ENCODE measurements at places on chromosomes 1 and 21. TPM values are rescaled to one million over a fixed set of nuclear protein-coding genes. Genes with fewer than 3 reads are reported as not detected.

The FAM151A gene
- polyA plus RNA-seq: not detected

The SH3D21 gene
- 1.1 TPM for polyA plus RNA-seq

The RPTN gene
- not detected for polyA plus RNA-seq

GRCh38 chr21:29346771-29347170, 48.0 kb downstream of the BACH1 start:
- DNase-seq: no peak

DNA sequence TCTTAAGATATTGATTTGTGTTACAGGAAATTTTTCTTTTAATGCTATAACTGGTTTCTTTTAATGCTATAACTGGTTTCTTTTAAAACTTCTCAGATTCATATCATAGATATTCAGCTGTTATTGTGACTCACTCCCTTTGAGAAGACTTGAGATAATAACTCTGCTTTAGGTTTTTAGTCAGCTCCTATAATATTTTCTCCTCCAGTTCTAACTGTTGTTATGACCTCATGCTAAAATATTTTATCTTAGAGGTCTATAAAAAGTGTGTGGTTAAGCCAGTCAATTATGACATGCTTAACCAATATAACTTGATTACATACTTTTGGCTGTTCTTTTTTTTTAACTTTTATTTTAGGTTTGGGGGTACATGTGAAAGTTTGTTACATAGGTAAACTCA, 280.2 kb downstream of the PTGER3 start:
- DNase-seq: no peak

- DNase-seq: no peak
These were observed 44.3 kb upstream of the SYT14 start for GRCh38 chr1:209893751-209894150.

DNA sequence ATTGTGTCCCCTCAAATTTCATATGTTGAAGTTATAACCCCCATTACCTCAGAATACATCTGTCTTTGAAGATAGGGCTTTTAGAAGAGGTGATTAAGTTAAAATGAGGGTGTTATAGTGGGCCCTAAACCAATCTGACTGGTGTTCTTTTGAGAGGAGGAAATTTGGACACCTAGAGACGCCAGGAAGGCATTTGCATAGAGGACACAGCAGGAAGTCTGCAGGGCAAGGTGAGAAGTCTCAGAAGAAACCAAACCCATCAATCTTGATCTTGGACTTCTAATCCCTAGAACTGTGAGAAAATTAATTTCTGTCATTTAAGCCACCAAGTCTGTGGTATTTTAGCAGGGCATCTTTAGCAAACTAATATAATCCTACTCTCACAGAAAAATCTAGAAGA, 13.0 kb downstream of the GOLPH3L start:
- no peak for DNase-seq

DNA sequence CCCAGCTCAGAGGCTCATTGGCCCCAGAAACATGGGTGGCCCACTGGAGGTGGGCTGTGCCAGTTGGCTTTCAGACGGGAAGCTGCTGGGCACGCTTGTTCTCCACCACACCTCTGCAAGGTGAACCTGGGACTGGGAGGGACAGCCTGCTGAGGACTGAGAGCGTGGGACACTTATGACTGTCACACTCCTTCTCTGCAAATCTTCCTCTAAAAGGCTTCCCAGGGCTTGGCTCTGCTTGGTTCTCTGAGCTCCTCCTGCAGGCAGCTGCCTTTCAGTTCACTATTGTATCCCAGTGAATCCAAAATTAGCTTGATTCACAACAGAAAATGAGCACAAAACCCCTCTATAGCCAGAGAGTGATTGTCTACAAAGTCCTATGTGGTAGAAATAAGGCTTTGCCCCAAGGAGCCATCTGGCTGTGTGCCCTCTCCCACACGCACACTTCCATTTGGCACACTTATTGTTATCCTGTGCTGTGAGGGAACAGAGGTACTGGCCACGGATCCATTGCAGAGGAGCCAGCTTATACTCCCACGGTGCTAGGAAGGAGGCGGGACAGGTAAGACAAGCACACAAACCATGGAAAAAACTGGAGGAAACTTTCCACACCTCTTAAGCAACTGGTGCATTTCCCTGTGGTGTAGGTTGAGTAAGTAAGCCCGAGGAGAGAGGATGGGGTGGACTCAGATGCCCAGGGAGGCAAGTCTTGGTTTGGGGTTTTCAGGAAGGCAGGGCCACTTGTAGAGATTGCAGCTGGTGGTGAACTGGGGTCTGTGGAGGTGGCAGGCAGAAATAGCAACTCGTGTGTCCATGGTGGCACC, 18.9 kb upstream of the BTG2 start:
- DNase-seq: no peak

The SPRR4 gene
- not detected for polyA plus RNA-seq
